PC-9 (cell line): ENCODE measurements at places on chromosomes 3 and 15. TPM values are rescaled to one million over a fixed set of nuclear protein-coding genes. Genes with fewer than 3 reads are reported as not detected.

ALDH1A2 gene
- 3.1 and 4.0 TPM in 2 replicates for total RNA-seq

IQCF5 gene
- total RNA-seq, result not detected in 2 replicates

RAB6B gene
- total RNA-seq, result 0.40 and 0.52 TPM in 2 replicates

NR1I2 gene
- not detected in 2 replicates for total RNA-seq

SH2D7 gene
- not detected in 2 replicates for total RNA-seq

SST gene
- not detected in 2 replicates for total RNA-seq

HGD gene
- 0.65 and 0.85 TPM in 2 replicates for total RNA-seq

PDHB gene
- 69.8 and 70.7 TPM in 2 replicates for total RNA-seq

FSIP1 gene
- total RNA-seq, result 0.63 and 1.2 TPM in 2 replicates

RASGRP1 gene
- total RNA-seq, result 0.39 and 1.5 TPM in 2 replicates

CCDC80 gene
- 142 and 162 TPM in 2 replicates for total RNA-seq

CHRNA5 gene
- total RNA-seq, result 9.5 and 10.7 TPM in 2 replicates

SNX22 gene
- 0.33 and 0.40 TPM in 2 replicates for total RNA-seq

IL20RB gene
- total RNA-seq, result 3.8 and 7.2 TPM in 2 replicates

MYH15 gene
- total RNA-seq, result 0.95 and 2.3 TPM in 2 replicates

LDHAL6B gene
- total RNA-seq, result not detected in 2 replicates

FAM107A gene
- not detected in 2 replicates for total RNA-seq

RTP3 gene
- total RNA-seq, result not detected in 2 replicates

UBA7 gene
- total RNA-seq, result 48.6 and 56.5 TPM in 2 replicates

CD86 gene
- total RNA-seq, result not detected in 2 replicates

ITIH4 gene
- total RNA-seq, result 2.5 and 3.2 TPM in 2 replicates

CCDC12 gene
- 39.3 and 43.1 TPM in 2 replicates for total RNA-seq

C3orf20 gene
- not detected in 2 replicates for total RNA-seq

P2RY1 gene
- total RNA-seq, result 0.88 and 1.2 TPM in 2 replicates

NR2F2 gene
- 48.4 and 72.1 TPM in 2 replicates for total RNA-seq

GABRG3 gene
- total RNA-seq, result not detected in 2 replicates

PLA1A gene
- total RNA-seq, result not detected in 2 replicates

NKIRAS1 gene
- total RNA-seq, result 8.6 and 12.6 TPM in 2 replicates

GOLGA8G gene
- total RNA-seq, result not detected in 2 replicates

WDR72 gene
- 1.8 and 1.9 TPM in 2 replicates for total RNA-seq

SCAMP5 gene
- total RNA-seq, result 17.9 and 19.7 TPM in 2 replicates

PAK6 gene
- 10.7 and 11.7 TPM in 2 replicates for total RNA-seq

GPR27 gene
- not detected in 2 replicates for total RNA-seq

ERC2 gene
- 0.75 and 1.4 TPM in 2 replicates for total RNA-seq

CYP8B1 gene
- not detected in 2 replicates for total RNA-seq

SHC4 gene
- 0.18 and 0.44 TPM in 2 replicates for total RNA-seq

FRMD4B gene
- 7.6 and 10.2 TPM in 2 replicates for total RNA-seq

PRRT3 gene
- total RNA-seq, result 0.90 and 0.93 TPM in 2 replicates

NPHP3 gene
- total RNA-seq, result 23.4 and 26.5 TPM in 2 replicates

CNBP gene
- total RNA-seq, result 261 and 265 TPM in 2 replicates

NUDT16 gene
- total RNA-seq, result 19.4 and 19.5 TPM in 2 replicates

POTEB gene
- total RNA-seq, result not detected in 2 replicates

GOLGA8T gene
- total RNA-seq, result not detected in 2 replicates

GOLGA6L7 gene
- not detected in 2 replicates for total RNA-seq

FBXO45 gene
- total RNA-seq, result 16.5 and 21.3 TPM in 2 replicates

ITGA11 gene
- 0.18 and 0.70 TPM in 2 replicates for total RNA-seq
